SK-N-SH (cell line): ENCODE measurements at places on chromosomes 4 and X.

GRCh38 chr4:73653695-73654106, 33.5 kb upstream of the RASSF6 start:
- DNase-seq = peak; percentile 38
- peaks cover 36% of the 10 kb centered on the region; the same call in 1 of the 2 replicates for H3K27me3 ChIP-seq
- H3K36me3 ChIP-seq = no peaks in the 10 kb centered on the region
- no peak overlapping the region for H3K27ac ChIP-seq

GRCh38 chrX:20374900-20375438, 108.3 kb upstream of the RPS6KA3 start:
- DNase-seq = no peak
- no peaks in the 10 kb centered on the region for H3K36me3 ChIP-seq
- peak overlapping the region; percentile 39; the same call in 1 of the 2 replicates for H3K27ac ChIP-seq
- H3K27me3 ChIP-seq = no peaks in the 10 kb centered on the region
- H3K4me3 ChIP-seq = no peak overlapping the region

DNA sequence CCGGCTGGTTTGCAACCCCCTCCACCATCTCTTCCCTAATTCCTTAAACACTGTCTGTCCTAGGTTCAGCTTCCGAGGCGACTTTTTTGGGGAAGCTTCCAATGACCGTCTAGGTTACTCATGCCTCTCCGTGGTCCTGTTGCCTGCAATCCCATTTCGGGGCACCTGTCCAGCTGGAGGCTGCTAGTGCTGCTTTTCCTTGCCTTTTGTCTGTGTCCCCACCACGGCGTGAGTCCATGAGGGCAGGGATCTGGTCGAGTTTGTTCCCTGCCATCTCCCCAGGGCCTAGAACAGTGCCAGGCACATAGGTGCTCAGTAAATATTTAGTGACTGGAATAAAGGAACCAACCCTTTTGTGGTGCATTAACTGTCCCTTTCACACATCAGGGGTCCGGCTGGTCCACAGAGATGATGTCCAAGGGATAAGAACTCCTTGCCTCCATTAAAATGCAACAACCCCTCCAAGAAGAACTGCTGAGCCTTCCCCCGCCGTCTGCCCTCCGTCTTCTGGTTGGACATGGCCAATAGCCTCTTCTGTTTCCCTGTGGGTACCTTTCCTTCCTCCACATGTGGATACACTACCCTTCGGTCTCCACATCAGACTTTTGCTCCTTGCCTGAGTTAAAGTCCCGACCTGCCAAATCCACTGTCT, 5.7 kb upstream of the SORCS2 start:
- no peak overlapping the region for H3K27ac ChIP-seq
- peaks cover 32% of the 10 kb centered on the region for H3K27me3 ChIP-seq
- no peak overlapping the region for H3K4me3 ChIP-seq
- H3K36me3 ChIP-seq = no peaks in the 10 kb centered on the region
- DNase-seq = no peak

GRCh38 chrX:38500141-38500540, 61.2 kb upstream of the TSPAN7 start:
- H3K27me3 ChIP-seq = no peaks in the 10 kb centered on the region
- no peak overlapping the region for H3K4me3 ChIP-seq
- no peak for DNase-seq
- H3K36me3 ChIP-seq = no peaks in the 10 kb centered on the region
- H3K27ac ChIP-seq = no peak overlapping the region
